Upper lobe of right lung (tissue), 1 donor: ENCODE measurements at places on chromosomes 5 and 9. TPM values are rescaled to one million over a fixed set of nuclear protein-coding genes. Genes with fewer than 3 reads are reported as not detected.

DNA sequence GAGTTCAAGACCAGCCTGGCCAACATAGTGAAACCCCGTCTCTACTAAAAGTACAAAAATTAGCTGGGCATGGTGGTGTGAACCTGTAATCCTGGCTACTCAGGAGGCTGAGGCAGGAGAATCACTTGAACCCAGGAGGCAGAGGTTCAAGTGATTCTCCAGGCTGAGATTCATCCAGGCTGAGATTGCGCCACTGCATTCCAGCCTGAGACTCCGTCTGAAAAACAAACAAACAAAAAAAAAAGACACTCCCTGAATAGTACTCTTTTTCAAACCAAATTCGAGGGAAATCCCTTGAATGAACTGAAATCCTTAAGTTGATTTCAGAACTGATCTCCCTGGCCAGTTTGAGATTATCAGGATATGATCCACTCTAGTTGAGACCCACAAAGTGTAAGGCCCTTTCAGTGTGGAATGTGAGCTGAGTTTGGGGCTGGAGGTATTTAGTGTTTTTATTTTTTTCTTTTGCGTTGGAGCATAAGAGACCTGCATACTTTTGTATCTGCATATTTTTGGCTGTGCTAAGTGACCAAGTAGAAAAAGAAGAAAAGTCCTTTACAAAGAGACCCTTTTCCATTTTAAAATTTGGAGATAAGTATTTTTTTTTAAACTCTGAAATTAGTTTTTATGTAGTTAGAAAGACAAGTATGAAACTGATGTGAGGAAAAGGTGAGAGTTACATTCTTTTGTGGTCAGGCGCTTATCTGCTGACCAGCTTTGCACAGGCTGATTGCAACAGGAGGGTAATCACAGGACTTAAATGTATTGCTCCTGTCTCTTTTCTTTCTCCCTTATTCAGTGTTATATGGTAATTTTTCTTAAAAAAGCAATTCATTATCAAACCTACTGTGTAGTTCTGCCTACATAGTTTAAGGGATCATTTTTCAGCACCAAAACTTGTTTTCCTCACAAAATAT, 42.9 kb downstream of the TMEFF1 start:
- H3K4me3 ChIP-seq: no peak overlapping the region
- no peak for DNase-seq
- no peaks in the 10 kb centered on the region for H3K27me3 ChIP-seq
- H3K4me1 ChIP-seq: no peaks in the 10 kb centered on the region
- peak overlapping the region; percentile 7 for H3K27ac ChIP-seq
- no peaks in the 10 kb centered on the region for H3K36me3 ChIP-seq

- H3K36me3 ChIP-seq: no peaks in the 10 kb centered on the region
- DNase-seq: no peak
- no peak overlapping the region for H3K27ac ChIP-seq
- no peaks in the 10 kb centered on the region for H3K27me3 ChIP-seq
- peaks cover 7% of the 10 kb centered on the region for H3K4me1 ChIP-seq
Measured at GRCh38 chr5:132087176-132087575, 13.6 kb downstream of the CSF2 start.

- H3K4me3 ChIP-seq: no peak overlapping the region
- H3K4me1 ChIP-seq: peaks cover 7% of the 10 kb centered on the region
- H3K36me3 ChIP-seq: no peaks in the 10 kb centered on the region
- H3K27ac ChIP-seq: no peak overlapping the region
- no peak for DNase-seq
Measured at GRCh38 chr9:35826071-35826701, 2.3 kb downstream of the FAM221B start.

DNA sequence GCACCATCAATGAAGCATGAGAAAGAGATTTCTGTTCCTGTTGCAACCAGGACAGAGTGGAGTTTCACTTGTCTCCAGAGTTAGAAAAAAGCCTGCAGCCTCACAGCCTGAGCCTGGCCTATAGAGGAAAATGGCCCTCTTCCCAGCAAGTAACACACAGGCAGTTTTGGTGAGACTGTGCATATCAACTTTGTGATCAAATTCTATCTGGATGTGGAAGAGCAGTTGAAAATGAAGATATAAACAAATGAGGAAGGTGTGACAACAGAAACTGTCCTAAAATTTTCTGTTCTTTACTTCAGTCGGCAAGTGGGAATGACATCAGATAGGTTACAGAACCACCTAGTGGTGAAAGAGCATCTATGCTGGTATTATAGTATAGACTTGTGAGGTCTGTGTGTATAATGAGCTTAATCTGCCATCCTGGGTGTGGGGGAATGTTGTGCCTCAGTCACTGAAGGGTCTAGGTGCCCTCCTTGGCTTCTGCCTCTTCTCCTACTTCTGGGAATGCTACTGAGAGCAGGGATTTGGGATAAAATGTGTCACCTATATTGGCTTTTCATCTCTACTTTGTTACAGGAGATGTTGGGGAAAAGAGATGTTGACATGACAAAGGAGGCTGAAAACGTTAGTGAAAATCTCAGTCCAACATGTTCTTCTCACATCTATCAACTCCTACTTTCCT, 28.2 kb downstream of the YIPF5 start:
- H3K4me3 ChIP-seq: no peak overlapping the region
- H3K27me3 ChIP-seq: no peaks in the 10 kb centered on the region
- no peak for DNase-seq
- no peak overlapping the region for H3K27ac ChIP-seq
- H3K36me3 ChIP-seq: no peaks in the 10 kb centered on the region
- no peaks in the 10 kb centered on the region for H3K4me1 ChIP-seq

- no peaks in the 10 kb centered on the region for H3K36me3 ChIP-seq
- H3K4me3 ChIP-seq: no peak overlapping the region
- no peak overlapping the region for H3K27ac ChIP-seq
- no peak for DNase-seq
Measured at GRCh38 chr5:38284384-38284783, 26.0 kb downstream of the EGFLAM start.

GRCh38 chr9:26524267-26524666, 368.3 kb downstream of the CAAP1 start:
- H3K4me3 ChIP-seq: no peak overlapping the region
- no peak for DNase-seq
- H3K36me3 ChIP-seq: no peaks in the 10 kb centered on the region
- H3K4me1 ChIP-seq: no peaks in the 10 kb centered on the region
- H3K27me3 ChIP-seq: no peaks in the 10 kb centered on the region
- no peak overlapping the region for H3K27ac ChIP-seq

DNA sequence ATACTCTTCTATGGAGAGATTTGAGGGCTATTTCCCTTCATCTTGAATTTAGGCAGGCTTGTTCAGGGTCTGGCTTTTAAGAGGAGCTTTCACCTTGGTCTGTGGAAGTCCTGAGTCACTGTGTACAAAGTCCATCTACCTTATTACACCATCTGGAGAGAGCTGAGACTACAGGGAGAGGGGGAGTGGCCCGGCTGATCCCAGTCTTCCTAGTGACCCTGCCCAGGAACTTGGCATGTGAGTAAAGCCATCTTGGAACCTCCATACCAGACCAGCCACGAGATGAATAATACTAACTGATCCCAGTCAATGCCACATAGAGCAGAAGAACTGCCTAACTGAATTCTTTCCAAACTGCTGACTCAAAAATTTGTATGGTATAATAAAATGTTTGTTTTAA, 8.4 kb upstream of the IL6ST start:
- no peak overlapping the region for H3K4me3 ChIP-seq
- H3K4me1 ChIP-seq: no peaks in the 10 kb centered on the region
- no peaks in the 10 kb centered on the region for H3K27me3 ChIP-seq
- H3K36me3 ChIP-seq: no peaks in the 10 kb centered on the region
- no peak for DNase-seq

DNA sequence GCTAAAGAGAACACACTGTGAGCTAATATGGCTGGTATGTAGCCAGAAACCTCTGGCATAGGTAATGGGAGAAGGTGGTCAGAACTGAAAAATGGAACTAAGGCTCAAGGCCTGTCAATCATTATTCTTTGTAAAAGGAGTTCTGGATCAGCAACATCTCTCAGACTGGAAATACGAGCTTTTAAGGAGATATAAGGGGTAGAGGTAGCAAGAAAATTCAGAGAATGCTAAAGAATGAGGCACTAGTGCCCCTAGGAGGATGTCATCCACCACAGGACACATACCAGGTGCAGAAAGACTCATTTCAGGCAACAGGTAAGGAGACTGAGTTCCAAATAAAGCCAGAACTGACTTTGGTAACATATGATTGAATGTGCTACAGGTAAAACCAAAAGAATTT, 18.9 kb upstream of the MOCS2 start:
- DNase-seq: no peak
- no peaks in the 10 kb centered on the region for H3K36me3 ChIP-seq
- H3K4me1 ChIP-seq: no peaks in the 10 kb centered on the region
- H3K27me3 ChIP-seq: no peaks in the 10 kb centered on the region

DNA sequence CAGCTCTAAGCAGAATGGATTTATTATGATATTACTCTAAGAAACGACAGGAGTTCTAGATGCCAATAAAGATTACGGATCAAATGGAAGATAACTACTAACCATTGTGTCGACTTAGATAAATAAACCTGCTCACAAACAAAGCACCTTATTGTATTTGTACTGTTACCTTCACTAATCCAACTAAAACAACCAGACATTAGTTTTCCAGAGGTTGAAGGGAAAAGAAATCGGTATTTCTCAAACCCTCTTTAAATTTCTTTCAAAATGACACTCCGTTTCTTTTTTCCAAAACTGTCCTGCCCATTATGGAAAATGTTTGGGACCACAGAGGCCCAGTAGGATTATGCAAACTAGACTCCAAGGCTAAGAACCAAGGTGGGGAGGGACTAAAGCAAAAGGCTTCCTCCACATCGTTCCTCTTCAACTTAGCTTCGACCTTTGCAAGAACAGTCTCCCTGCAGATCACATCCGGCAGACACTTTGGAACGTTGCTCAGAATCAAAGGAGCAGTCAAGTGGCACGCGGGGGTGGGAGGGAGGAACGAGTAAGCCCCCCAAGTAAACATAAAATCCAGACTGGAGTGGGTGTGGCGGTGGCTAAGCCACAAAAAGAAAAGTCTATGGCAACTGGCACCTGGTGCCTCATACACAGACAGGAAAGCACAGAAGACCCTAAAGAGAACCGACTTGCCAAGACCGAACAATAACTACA, 2.7 kb downstream of the MLLT3 start:
- H3K4me1 ChIP-seq: peaks cover 18% of the 10 kb centered on the region
- no peaks in the 10 kb centered on the region for H3K36me3 ChIP-seq
- H3K27ac ChIP-seq: no peak overlapping the region
- H3K4me3 ChIP-seq: peak overlapping the region; percentile 86
- no peaks in the 10 kb centered on the region for H3K27me3 ChIP-seq
- DNase-seq: no peak

GRCh38 chr9:134551644-134552348, 89.8 kb upstream of the COL5A1 start:
- H3K36me3 ChIP-seq: no peaks in the 10 kb centered on the region
- no peak overlapping the region for H3K4me3 ChIP-seq
- peaks cover 14% of the 10 kb centered on the region for H3K4me1 ChIP-seq

- H3K36me3 ChIP-seq: no peaks in the 10 kb centered on the region
- peaks cover 6% of the 10 kb centered on the region for H3K4me1 ChIP-seq
- no peak overlapping the region for H3K27ac ChIP-seq
- no peak for DNase-seq
Measured at GRCh38 chr5:58927181-58927580, 344.3 kb downstream of the RAB3C start.

- peak; percentile 86 for DNase-seq
- peaks cover 21% of the 10 kb centered on the region for H3K36me3 ChIP-seq
- peaks cover 86% of the 10 kb centered on the region for H3K4me1 ChIP-seq
- H3K4me3 ChIP-seq: peak overlapping the region; percentile 19
- H3K27me3 ChIP-seq: no peaks in the 10 kb centered on the region
Measured at GRCh38 chr9:136533775-136534157, 12.1 kb downstream of the NOTCH1 start.

DNA sequence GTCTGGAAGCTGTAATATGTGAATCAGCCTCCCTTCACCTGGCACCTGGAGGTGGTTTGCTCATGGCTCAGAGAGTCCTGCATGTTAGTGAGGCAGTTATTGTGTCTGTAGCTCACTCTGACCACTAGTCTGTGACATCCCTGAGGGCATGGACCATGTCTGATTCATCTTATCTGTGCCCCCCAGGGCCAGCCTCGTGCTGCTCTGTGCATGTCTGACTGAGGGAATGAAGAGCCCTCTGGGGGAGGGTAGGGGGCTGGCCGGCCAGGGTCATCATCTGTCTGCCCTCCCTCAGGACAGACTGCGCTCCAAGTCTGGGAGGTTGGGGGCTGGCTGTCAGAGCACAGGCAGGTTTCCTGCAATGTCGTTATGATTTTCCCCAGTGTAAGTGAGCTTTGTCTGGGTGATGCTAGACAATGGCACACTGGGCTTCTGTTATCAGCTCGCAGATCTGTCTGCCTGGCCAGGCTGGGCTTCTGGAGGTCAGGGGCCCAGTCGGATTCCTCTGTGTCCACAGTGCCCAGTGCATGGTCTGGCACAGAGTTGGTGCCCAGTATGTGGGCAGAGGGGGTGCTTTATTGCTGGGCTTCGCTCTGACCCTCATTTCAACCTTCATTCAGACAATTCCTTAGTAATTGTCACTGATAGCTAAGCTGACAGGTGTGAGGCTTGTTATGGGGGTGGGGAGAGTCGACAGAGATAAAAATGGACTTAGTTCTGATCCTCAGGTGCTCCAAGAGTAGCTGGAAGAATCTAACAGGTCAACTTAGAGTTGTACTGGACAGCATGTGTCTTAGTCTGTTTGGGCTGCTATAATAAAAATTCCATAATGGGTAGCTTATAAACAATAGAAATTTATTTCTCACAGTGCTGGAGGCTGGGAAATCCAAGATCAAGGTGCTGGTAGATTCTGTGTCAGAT, 85.7 kb upstream of the SHB start:
- no peak for DNase-seq
- H3K4me1 ChIP-seq: no peaks in the 10 kb centered on the region
- H3K36me3 ChIP-seq: no peaks in the 10 kb centered on the region
- no peak overlapping the region for H3K4me3 ChIP-seq
- H3K27ac ChIP-seq: no peak overlapping the region

- H3K4me1 ChIP-seq: no peaks in the 10 kb centered on the region
- H3K4me3 ChIP-seq: no peak overlapping the region
- H3K27ac ChIP-seq: no peak overlapping the region
- DNase-seq: no peak
- no peaks in the 10 kb centered on the region for H3K27me3 ChIP-seq
- no peaks in the 10 kb centered on the region for H3K36me3 ChIP-seq
Measured at GRCh38 chr5:37896159-37896558, 56.3 kb upstream of the GDNF start.

The CCDC187 gene
- total RNA-seq: 0.09 TPM

The LCN9 gene
- total RNA-seq: not detected
